NT2/D1 (cell line): ENCODE measurements at places on chromosomes 12 and 14.
A peak's percentile ranks its signal among the peaks of the same experiment; 100 is the strongest.

DNA sequence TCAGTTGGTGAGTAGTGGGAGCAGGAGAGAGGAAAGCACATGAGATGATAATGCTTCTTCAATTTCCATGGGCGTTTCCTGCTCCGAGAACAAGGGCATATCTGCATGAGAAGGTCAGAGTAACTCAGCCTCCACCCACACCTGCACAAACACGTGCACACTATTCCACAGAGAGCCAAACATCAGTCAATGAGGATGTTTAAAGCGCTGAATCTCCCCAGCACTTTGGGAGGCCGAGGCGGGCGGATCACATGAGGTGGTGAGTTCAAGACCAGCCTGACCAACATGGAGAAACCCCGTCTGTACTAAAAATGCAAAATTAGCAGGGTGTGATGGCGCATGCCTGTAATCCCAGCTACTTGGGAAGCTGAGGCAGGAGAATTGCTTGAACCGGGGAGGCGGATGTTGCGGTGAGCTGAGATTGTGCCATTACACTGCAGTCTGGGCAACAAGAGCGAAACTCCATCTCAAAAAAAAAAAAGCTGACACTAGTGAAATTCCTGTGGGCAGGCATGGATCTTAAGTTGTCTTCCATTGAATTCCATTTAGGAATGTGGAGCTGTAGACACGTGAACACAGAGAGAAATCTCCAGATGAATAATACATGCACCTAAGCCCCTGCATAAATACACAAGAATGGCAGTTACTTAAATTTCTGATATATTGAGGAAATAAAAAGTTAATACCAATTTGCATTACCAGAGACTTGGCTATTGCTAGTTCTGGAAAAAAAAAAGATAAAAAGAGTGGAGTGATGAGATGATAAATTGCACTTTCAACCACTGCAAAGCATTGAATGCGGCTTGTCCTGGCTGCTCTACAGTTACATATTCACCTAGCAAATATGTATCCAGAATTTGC lies 1097.4 kb upstream of the TMEM132C start:
- DNase-seq, result no peak

GRCh38 chr12:49649892-49650291 lies 26.5 kb downstream of the PRPF40B start:
- DNase-seq, result no peak

- DNase-seq, result peak; percentile 87
Observed at GRCh38 chr12:8890313-8891085, 23.8 kb upstream of the PHC1 start.

GRCh38 chr12:75438059-75438754 lies 42.3 kb upstream of the GLIPR1 start:
- peak; percentile 30 for DNase-seq

GRCh38 chr12:57109207-57110103 lies 1.7 kb downstream of the STAT6 start:
- no peak for DNase-seq

DNA sequence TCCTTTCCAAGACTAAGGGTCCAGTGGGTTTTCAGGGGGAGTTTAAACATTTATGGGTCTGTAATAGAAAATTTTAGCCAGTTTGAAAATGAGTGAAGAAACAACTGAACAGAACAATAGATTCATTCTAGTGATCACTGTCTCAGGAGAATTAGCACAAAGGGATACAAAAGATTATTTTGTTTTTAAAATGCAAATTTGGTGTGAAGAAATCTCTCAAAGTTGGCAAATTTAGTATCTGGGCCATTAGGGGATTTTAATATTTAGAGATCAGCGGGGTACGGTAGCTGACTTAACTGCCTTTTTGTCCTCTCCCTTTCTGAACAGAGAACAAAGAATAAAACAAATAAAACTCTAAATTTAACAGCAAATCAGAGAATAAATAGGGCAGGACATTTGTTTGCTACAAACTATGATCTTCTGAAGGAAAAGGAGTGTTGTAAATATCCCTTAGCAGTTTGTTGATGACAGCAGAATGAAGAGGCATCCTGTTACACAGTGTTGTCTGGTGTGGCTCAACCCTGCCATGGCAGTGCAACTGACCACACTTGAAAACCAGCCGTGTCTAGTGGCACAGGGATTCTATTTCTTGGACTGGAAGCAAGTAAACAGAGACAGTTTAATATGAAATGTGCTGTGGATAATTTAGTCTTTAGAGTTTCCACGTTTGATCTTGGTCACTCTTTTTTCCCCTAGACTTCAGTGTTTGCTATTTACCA lies 46.3 kb upstream of the LRTM2 start:
- no peak for DNase-seq

DNA sequence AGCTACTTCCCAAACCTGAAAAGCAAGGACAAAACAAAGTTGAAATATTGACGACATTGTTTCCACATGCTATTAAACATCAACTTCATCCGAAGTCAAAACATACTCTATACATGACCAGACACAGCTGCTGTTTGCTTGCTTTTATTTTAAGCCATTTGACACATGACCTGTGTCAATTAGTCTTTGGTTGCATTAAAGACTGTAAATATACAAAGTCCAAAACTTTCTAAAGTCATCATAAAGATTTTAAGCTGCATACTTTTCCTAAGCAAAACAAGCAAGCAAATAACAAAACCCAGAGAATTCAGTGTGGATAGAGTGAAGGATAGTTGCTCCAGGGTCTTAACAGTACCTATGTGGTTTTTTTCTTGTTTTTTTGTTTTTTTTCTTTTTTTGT lies 21.8 kb downstream of the HAL start:
- DNase-seq, result no peak

GRCh38 chr14:74611650-74612349 lies at the start of gene LTBP2:
Gene LTBP2, minus strand, starts transcription at chr14:74612237. Its CDS starts 293 bp downstream, at chr14:74611944.
- no peak for DNase-seq

GRCh38 chr14:69345402-69345801 lies 52.7 kb downstream of the ERH start:
- DNase-seq, result no peak
